Uterus (tissue), 4 donors: ENCODE measurements at places on chromosomes 16 and 17. TPM values are rescaled to one million over a fixed set of nuclear protein-coding genes. Genes with fewer than 3 reads are reported as not detected.
A peak's percentile ranks its signal among the peaks of the same experiment; 100 is the strongest.

GRCh38 chr16:27097800-27098230, 31.1 kb downstream of the C16orf82 start:
- H3K4me3 ChIP-seq = no peak overlapping the region
- DNase-seq = peak; percentile 48
- H3K36me3 ChIP-seq = no peaks in the 10 kb centered on the region
- no peaks in the 10 kb centered on the region for H3K4me1 ChIP-seq

- no peak overlapping the region for H3K27ac ChIP-seq
- H3K4me1 ChIP-seq = no peaks in the 10 kb centered on the region
These were observed 36.3 kb upstream of the TEKT1 start for GRCh38 chr17:6867849-6868248.

GRCh38 chr17:44539673-44540072, 17.6 kb upstream of the FZD2 start:
- no peaks in the 10 kb centered on the region for H3K36me3 ChIP-seq
- H3K27me3 ChIP-seq = no peaks in the 10 kb centered on the region
- no peak overlapping the region for H3K4me3 ChIP-seq

The TMEM100 gene
- 26.3 TPM for total RNA-seq

DNA sequence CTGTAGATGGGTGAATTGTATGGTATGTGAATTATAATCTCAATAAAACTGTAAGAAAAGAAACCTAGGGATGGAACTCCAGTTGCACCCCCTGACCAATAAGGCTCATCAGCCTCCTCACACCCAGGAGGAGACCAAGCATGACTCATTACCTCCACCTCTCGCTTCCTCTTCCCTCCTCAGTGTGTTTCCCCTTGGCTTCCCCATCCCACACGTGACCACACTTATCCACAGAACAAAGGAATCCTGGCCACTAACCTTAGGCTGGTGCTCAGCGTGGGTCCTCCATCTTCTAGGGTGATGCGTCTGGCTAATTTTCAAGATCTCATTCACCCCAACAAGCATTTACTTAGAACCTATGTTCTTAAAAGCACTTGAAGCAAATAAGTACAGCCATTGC, 36.2 kb upstream of the MAP3K14 start:
- no peak overlapping the region for H3K27ac ChIP-seq
- no peaks in the 10 kb centered on the region for H3K36me3 ChIP-seq
- DNase-seq = peak; percentile 1

DNA sequence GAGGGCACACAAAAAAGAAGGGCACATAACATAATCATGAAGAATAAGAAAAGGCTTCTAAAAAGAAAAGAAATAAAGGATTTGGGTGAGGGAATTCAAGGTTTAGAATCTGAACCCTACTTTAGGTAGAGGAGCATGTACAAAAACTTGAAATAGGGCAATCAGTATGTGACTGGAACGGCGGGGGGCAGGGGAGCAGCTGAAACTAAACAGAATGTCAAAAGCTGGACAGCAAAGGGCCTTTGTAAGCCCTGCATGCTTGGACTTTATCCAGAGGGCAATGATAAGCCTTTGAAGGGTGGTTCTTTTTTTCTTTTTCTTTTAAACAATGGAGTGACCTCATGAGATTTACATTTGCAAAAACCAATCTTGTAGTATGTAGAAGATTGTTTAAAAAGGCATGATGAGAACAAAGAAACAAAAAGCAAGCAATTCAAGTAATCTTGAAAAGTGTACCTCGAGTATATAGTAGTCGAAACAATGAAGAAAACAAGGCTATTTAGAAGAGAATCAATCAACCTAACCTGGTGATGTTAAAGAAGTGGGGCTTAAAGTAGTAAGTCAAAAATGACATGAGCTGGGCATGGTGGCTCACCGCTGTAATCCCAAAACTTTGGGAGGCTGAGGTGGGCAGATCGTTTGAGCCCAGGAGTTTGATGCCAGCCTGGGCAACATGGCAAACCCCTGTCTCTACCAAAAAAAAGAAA, 46.7 kb upstream of the ANKFY1 start:
- no peaks in the 10 kb centered on the region for H3K36me3 ChIP-seq
- no peak overlapping the region for H3K4me3 ChIP-seq
- no peak overlapping the region for H3K27ac ChIP-seq
- no peaks in the 10 kb centered on the region for H3K4me1 ChIP-seq

DNA sequence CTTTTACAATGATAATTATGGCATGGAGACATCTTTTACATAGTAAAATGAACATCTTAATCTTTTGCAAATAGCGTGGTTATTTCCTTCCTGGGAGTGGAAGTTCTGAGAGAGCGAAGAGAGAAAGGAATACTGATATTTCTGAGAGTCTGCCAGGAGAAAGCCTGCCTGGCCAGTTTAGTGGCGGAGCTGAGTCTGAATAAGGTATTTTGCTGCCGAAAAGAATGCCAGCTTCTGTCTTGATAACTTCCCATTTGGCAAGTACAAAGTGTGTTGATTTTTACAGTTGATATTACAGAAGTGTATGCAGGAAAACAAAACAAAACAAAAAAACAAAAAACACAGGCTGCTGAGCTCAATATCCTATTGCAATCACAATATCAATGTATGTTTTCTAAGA, 55.9 kb downstream of the KCNJ2 start:
- H3K4me1 ChIP-seq = no peaks in the 10 kb centered on the region
- no peaks in the 10 kb centered on the region for H3K36me3 ChIP-seq
- H3K27me3 ChIP-seq = no peaks in the 10 kb centered on the region
- no peak for DNase-seq
- H3K4me3 ChIP-seq = no peak overlapping the region

- H3K27ac ChIP-seq = no peak overlapping the region
- peaks cover 5% of the 10 kb centered on the region for H3K4me1 ChIP-seq
- DNase-seq = no peak
- no peaks in the 10 kb centered on the region for H3K27me3 ChIP-seq
These were observed 8.8 kb downstream of the MBTD1 start for GRCh38 chr17:51251010-51251409.

GRCh38 chr16:65476448-65476955, 354.6 kb upstream of the CDH11 start:
- H3K27me3 ChIP-seq = no peaks in the 10 kb centered on the region
- H3K36me3 ChIP-seq = no peaks in the 10 kb centered on the region
- no peak overlapping the region for H3K27ac ChIP-seq
- no peak for DNase-seq
- H3K4me3 ChIP-seq = no peak overlapping the region

The NPIPB9 gene
- total RNA-seq = 2.4 TPM

DNA sequence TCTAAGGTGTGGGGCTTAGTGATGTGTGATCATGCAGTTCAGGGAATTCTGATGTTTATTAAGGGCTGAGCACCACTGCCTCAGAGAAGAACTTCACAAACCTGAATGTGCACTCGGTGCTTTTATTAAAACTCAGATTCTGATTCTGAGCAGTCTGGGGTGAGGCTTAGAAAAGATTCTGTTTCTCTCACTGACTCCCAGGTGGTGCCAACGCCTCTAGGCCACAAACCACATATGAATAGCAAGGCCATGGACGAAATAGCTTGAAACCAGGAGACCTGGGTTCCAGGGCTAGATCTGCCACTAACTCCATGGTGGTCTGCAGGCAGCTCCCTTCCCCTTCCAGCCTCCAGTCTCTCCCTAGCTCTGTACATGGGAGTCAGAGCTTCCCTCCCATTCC, 169.1 kb downstream of the HS3ST3B1 start:
- no peak overlapping the region for H3K27ac ChIP-seq
- DNase-seq = no peak
- H3K27me3 ChIP-seq = no peaks in the 10 kb centered on the region
- H3K4me3 ChIP-seq = no peak overlapping the region

The GPS2 gene
- total RNA-seq = 34.0 TPM

DNA sequence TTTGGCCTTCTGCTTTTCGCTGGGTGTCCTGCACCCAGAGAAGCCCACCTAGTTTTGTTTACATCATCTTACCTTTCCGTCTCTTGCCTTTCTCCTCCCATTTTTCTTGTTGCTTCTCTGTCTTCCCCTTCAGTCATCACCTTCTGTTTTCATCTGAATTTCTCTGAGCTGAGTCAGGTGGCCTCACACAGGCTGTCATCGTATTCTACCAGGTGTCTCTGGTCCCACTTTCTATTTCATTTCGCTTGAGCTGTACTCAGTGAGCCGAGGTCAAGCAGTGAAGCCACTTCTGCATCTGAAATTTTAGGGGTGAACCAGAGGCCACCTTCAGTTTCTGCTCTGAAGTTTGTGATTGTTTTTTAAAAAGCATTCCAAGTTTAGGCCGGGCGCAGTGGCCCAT, 9.7 kb downstream of the CRAMP1 start:
- no peak overlapping the region for H3K27ac ChIP-seq
- no peaks in the 10 kb centered on the region for H3K27me3 ChIP-seq
- H3K4me1 ChIP-seq = no peaks in the 10 kb centered on the region
- H3K36me3 ChIP-seq = no peaks in the 10 kb centered on the region

The CTRB1 gene
- not detected for total RNA-seq

The RTN4RL1 gene
- total RNA-seq = 1.4 TPM

DNA sequence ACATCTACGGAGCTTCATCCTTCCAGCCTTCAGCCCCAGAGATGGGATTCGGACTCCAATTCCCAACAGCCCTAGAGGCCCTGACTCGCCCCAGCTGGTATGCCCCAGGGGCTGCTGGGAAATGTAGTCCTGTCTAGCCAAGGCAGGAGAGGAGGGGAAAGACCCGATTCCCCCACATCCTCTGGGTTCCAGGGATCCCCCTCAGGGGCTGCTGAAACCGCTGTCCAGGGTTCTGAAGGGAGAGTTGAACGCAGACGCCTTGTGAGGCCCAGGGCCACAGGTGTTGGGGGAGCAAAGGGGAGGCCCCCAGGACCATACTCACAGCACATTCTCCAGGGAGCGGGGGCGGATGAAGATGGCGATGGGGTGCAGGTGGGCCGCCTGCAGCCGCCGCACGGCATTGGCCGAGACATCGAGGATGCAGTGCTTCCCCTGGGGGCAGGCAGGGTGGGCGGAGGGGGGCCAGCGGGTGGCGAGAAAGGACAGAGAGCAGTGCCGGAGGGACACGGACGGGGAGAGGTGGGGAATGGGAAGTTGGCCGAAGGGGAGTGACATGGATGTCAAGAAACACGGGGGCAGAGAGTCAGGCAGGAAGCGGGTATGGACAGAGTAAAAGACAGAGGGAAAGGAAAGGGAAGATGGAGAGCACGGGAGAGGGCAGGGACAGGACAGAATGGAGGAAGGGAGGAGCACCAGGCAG, 12.6 kb upstream of the ASGR1 start:
- H3K4me3 ChIP-seq = no peak overlapping the region
- H3K4me1 ChIP-seq = no peaks in the 10 kb centered on the region
- no peaks in the 10 kb centered on the region for H3K27me3 ChIP-seq
- H3K27ac ChIP-seq = no peak overlapping the region
- DNase-seq = peak; percentile 55

DNA sequence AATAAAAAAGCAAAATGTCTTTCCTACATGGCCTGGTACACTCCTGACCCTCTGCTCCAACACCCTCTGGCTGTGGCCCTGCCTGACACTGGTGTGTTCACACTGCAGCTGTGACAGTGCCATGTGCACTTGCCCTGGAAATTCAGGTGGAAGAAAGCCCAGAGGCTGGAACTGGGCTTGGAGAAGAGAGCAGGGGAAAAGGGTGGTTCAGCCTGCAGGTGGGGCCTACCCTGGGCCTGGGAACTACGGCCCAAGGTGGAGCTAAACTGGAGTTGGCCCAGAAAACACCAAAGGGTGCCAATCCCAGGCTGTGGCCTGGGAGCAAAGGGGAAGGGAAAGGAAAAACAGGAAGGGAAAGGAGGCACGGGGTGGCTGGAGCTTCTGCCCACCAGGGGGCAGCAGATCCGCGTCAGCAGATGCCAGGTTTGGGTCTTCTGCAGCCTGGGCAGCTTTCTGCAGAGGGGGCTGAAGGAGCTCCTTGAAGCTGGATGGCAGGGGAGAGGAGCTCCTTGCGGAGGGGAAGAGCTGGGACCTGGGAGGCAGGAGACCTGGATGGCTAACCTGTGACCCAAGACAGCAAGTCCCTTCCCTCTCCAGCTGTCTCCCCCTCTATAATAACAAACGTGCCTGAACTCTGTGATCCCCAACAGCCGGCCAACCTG, 15.4 kb upstream of the CTCF start:
- no peak overlapping the region for H3K4me3 ChIP-seq
- H3K4me1 ChIP-seq = peaks cover 6% of the 10 kb centered on the region
- no peaks in the 10 kb centered on the region for H3K27me3 ChIP-seq
- peak overlapping the region; percentile 17 for H3K27ac ChIP-seq
- no peaks in the 10 kb centered on the region for H3K36me3 ChIP-seq

DNA sequence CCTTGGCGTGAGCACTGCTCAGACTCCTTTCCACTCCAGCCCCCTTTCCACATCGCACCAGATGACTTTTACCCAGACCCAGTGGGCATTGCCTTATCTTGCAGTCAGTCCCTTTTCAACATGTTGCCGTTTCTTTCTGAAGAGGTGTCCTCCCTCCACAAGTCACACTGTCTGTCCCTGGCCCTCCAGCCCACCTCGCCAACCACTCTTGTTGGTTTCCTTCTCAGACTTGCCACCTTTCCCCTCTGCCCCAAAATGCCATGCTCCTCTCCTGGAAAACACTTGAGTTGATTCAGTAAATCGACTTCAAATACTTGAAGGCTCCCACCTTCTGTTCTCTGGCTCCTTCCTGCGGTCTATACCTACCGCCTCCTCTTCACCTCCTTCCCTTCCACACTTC, 7.5 kb upstream of the ADAM11 start:
- H3K27me3 ChIP-seq = no peaks in the 10 kb centered on the region
- no peaks in the 10 kb centered on the region for H3K4me1 ChIP-seq
- no peak overlapping the region for H3K27ac ChIP-seq
- H3K4me3 ChIP-seq = no peak overlapping the region

The CDK5R1 gene
- not detected for total RNA-seq

DNA sequence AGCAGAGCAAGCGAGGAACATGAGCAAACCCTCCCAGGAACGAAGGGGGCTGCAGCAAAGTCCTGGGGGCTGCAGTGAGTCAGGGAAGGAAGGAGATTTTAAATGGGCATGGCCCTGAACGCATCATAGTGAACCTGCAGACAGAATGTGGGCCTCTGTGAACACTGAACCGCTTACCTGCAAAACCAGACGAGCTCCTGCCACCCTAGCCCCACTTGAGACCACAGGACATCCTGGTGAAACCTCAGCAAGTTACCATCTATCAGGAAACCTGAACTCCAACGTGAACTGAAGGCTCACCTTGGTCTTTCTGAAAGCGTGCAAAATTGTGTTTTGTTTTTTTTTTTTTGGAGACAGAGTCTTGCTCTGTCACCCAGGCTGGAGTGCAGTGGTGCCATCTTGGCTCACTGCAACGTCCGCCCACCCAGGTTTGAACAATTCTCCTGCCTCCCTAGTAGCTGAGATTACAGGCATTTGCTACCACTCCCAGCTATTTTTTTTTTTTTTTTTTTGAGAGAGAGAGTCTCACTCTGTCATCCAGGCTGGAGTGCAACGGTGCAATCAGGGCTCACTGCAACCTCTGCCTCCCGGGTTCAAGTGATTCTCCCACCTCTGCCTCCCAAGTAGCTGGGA, 30.8 kb downstream of the FANCA start:
- no peak overlapping the region for H3K27ac ChIP-seq
- no peaks in the 10 kb centered on the region for H3K27me3 ChIP-seq
- no peaks in the 10 kb centered on the region for H3K36me3 ChIP-seq
- no peaks in the 10 kb centered on the region for H3K4me1 ChIP-seq
- no peak overlapping the region for H3K4me3 ChIP-seq

The SGCA gene
- total RNA-seq = 0.90 TPM

The FOXJ1 gene
- 0.51 TPM for total RNA-seq
